AG09309 (cell line): ENCODE measurements at places on chromosomes 12 and 14.

DNA sequence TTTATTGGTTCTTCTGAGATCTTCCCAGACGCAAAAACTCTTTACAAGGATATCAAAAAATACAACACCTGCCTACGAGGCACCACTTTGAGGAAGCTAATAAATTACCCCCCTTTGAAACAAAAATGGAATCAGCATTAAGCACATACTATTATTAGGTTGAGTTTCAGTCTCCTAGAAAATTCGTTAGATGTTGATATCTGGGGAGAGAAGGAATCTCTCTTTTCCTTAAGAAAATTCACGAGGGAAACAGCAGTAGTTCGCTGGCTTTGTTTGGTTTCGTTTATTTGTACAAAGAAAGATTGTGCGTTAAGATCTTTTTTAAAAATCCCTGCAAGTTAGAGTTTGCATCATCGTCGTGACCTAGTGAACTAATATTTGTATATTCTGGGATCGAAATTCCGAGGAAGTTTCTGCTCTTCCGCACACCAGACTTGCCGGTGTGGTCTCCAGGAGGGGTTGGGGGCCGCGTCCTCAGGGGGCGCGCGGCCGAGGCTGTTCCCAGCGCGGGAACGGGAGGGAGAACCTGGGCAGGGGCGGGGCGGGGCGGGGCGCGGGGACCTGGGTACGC lies 12.1 kb downstream of the NKX2-1 start:
- DNase-seq = no peak

GRCh38 chr12:116687888-116688287 lies 50.0 kb downstream of the SPRING1 start:
- DNase-seq = no peak

DNA sequence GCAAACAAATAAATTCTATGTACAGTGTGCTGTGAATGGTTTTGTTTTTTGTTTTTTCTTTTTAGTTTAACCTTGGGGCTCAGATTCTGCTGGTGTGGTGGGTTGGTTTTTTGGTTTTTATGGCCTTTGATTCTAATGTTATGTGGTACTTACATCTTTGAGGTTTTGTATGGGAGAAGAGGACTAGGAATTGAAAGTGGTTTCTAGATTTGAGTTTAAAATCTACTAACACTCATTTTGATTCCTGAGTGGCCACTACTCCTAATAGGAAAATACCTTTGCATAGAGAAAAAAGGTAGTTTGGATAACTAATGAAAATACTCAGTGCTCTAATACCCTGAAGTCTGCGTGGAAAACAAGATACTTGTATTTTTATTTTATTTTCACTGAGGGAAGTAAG lies 137.7 kb downstream of the MON2 start:
- no peak for DNase-seq

GRCh38 chr12:47686645-47687240 lies 19.1 kb downstream of the RPAP3 start:
- DNase-seq = peak; percentile 27

- no peak for DNase-seq
These were observed 220.9 kb downstream of the FOXG1 start for GRCh38 chr14:28987516-28987915.

- no peak for DNase-seq
These were observed 280.4 kb downstream of the AEBP2 start for GRCh38 chr12:19719672-19720071.

- no peak for DNase-seq
These were observed 4.4 kb downstream of the CLSTN3 start for GRCh38 chr12:7134396-7135166.

- DNase-seq = no peak
These were observed 30.4 kb upstream of the PPP2R5E start for GRCh38 chr14:63573581-63573980.

DNA sequence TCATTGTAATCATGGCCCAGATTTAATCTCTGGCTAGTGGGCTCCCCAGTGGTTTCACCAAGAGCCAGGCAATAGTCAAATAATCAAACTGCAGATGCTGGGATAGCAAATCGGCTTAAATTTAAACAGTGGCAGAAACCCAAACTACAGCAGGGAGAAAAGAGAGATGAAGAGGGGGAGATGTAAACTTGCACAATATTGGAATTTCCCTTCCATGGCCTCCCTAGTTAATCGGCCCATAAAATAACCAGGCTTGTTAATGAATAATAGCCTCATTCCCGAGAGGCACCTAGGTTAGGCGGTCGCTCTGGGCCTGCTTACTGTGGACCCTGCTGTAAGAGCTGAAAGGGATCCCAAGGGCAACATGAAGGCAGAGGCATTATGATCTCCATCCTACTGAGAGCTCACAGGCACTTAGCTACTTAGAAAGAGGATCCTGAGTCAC lies 116.2 kb downstream of the NUAK1 start:
- DNase-seq = no peak

DNA sequence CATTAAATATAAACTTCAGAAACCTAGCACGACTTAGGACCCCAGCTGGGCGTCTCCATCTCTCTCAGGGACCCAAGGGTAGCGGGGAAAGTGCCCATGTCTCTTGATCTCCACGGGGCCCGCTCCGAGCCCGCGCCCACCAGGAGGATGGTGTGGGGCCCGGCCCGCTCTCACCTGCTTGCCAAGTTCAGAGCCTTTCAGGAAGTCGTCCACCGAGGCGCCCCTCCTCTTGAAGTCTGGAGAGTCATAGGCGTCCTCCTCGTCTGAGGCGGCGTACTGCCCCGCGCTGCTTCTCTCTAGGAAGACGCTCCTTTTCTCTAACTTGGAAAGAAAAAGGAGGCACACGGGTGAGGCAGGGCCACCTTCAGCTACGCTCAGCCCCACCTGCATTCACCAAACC lies 96.9 kb downstream of the PIWIL1 start:
- no peak for DNase-seq

DNA sequence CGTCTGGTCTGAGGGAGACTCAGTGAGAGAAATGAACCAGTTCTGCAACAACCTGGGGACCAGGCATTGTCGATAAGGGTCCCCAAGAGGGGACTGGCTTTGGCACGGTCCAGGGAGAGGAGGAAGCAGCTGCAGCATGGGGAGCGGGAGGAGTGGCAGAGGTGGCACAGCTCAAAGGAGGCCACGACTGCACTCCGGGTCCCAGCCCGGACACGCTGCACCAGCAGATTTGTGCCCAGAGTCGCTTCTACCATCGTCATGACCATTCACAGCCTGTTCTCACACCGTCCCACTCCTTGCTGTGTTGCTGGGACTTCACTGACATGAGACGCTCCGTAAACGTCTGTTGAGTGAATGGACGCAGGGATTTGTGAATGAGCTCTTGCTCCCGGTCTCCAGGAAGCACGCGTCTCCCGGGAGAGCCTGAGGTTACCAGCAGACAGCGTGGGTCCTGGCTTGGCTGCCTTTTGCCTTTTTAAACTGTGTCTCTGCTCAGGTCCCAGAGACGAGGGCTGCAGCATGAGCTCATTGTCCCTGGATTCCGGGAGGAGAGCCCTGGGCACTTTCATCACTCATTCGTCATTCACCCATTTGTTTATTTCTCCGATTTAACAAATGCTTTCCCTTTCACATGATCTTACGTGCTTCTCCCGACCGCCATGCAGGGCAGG lies 137.0 kb downstream of the PIWIL1 start:
- DNase-seq = no peak

DNA sequence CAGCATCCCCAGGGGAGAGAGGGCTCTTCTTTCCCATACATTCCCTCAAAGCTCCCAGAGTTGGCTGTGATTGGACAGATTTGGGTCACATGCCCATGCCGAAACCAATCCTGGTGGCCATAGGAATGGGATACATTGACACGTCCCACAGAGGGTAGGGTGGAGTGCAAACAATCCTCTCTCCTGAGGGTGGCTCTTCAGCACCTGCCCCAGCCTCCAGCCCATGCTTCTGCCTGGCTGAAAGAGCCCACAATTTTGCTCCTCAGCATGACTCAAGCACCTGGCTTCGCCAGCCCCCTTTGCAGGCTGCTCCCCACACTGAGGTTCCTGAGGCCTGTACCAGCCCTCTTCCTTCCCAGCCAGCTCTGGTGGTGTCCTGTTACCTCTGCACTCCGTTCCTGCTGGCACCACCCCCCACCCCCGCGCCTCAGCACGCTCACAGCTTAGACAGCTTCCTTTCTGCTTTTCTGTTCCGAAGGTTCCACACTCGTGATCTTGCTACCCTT lies 71.7 kb downstream of the CCDC92 start:
- DNase-seq = no peak

- no peak for DNase-seq
These were observed 27.1 kb downstream of the FMNL3 start for GRCh38 chr12:49680075-49680474.

DNA sequence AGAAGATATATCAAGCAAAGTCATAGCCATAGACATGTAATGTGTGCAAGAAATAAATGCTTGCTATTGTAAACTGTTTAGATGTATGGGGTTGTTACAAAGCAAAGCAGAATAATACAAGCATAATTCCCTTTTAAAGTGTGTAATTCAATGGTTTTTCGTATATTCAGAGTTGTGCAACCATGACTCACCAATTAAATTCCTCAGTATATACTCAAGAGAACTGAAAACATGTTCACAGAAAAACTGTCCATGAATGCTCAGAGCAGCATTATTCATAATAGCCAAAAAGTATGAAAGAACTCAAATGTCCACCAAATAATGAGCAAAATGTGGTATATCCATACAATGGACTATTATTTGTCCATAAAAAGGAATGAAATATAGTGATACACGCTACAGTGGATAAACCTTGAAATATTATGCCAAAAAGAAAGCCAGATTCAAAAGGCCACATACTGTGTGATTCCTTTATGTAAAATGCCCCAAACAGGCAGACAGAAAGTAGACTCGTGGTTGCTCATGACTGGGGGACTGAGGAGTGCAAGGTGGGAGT lies 9.3 kb downstream of the GXYLT1 start:
- no peak for DNase-seq

- DNase-seq = no peak
These were observed 9.4 kb upstream of the ACVR1B start for GRCh38 chr12:51942056-51942455.

DNA sequence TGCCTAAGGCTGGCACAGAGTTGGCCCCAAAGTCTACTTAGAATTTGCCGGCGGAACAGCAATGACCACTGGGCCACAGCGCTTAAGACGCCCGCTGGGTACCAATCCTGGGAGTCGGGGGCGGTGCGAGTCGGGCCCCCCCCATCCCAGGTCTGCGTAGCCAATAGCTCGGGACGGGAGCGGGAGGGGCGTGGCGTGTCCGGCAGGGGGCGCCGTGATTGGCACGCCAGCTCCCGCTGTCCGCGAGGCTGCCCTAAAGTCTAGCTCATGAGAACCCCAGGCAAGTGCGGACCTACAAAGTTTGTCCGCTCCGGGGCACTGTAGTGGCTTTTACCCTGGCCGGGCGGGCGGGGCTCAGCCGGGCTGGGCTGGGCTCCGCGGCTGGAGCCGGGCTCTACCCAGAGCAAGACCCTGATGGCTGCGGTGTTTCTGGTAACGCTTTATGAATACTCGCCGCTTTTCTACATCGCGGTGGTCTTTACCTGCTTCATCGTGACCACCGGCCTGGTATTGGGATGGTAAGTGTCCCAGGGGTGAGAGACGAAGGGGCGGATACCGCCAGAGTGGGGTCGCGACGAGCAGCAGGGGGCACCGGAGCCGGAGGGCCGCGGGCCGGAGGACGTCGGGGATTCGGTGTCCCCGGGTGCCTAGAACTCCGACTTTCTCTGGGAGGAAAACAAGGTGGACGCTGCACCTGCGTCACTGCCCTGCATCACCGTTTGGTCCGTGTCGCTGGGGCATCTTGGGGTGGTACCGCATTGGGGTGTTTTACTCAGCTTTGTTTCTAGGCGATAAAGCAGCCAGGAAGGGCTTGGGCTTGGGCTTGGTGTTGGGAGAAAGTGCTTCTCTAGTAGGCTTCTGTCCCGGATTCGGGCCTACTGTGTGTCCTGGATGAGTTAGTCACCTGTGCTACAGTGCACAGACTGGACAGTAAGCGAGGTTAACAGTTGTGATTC lies at the start of gene CGRRF1:
Gene CGRRF1 (plus strand): TSS at position 361 of the 956 bp plus-strand sequence. CDS start 54 bp downstream, at position 415.
- DNase-seq = peak; percentile 92

- no peak for DNase-seq
These were observed 978.1 kb downstream of the GALC start for GRCh38 chr14:87014856-87015255.

GRCh38 chr14:69528143-69528542 lies 43.6 kb downstream of the PLEKHD1 start:
- DNase-seq = no peak

- no peak for DNase-seq
These were observed 6.3 kb downstream of the TBPL2 start for GRCh38 chr14:55433880-55434804.

DNA sequence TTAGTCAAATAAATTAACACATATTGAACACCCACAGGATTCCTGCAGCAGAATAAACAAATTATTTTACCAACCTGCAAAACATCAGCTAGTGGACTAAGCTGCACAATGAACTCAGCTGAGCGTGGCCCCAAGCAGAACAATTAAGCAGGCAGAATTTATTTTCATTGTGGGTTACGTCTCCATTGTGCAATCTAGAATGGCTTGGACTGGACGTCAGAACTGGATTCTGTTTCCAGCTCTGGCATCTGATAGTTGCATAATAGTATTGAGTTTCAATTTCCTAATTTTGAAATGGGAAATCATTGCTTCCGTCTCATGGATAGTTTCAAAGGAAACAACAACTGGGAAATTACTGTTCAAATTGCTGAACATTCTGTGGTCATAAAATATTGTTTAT lies 35.5 kb upstream of the RERG start:
- DNase-seq = no peak

DNA sequence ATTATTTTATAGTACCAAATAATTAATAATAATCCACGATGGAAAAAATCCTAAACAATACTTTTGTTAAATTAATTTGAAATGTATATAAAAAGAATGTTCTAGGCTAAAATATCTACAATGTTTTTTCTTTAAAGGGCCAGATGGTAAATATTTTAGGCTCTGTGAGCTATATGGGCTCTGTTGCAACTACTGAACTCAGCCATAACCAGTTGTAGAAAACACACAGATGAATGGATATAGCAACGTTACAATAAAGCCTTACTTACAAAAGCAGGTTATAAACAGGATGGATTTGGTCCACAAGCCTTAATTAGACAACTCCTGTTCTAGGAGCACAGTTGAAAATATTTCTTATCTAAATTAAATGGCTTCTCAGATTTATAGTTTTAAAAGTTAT lies 245.2 kb downstream of the KCNC2 start:
- DNase-seq = no peak

DNA sequence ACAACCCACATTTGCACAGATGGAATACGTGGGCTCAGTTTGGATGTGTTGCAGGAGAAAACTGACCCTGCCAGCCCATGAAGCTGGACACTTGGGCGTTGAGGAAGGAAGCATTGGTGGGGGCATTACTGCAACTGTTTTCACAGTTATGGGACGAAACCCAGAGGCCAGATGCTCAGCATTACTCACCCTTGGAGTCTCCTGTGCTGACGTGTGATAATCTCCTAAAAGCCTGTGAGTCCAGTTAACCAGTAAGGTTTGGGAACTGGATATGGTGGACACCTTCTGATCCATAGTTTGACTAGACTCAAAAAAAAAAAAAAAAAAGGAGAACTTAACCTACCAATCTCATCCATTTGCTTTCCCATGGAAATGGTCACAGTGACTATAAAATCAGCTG lies 52.8 kb upstream of the EGLN3 start:
- DNase-seq = no peak

GRCh38 chr14:103910262-103910935 lies 17.9 kb upstream of the TDRD9 start:
- DNase-seq = no peak
